ENCODE measurements at places on chromosomes 5 and 9.

GRCh38 chr5:39919876-39920275, 495.1 kb upstream of the DAB2 start:
- no peak for DNase-seq

DNA sequence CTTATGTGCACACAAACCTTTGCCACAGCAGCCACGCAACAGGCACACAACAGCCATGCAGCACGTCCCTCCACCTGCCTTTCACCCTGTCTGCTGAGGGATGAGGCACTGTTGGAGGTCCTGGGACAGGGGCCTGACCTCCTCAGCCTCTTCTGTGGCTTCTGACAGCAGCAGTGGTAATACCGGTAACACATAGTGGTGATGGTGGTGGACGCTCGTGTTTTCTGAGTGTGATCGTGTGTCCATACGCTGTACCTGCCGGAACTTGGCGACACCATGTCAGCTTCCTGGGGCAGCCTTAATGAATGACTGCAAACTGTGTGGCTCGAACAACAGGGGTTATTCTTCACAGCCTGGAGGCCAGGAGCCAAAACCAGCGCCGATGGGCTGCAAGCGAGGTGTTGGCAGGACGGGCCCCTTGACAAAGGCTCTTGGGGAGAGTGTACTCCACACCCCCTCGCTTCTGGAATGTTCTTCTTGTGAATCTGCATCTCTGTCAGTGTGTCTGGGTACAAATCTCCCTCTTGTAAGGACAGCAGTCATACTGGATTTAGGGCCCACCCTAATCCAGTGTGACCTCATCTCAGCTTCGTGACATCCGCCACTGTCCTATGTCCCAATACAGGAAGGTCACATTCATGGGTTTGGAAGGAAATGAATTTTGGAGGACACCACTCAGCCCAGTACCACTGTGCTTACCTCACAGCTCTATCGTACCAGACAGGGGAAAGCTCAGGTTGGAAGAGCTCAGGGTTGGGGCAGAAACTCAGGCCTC, 55.3 kb upstream of the EXOC3 start:
- no peak for DNase-seq

- DNase-seq = no peak
Observed at GRCh38 chr5:73940026-73940425, 314.0 kb downstream of the ARHGEF28 start.

DNA sequence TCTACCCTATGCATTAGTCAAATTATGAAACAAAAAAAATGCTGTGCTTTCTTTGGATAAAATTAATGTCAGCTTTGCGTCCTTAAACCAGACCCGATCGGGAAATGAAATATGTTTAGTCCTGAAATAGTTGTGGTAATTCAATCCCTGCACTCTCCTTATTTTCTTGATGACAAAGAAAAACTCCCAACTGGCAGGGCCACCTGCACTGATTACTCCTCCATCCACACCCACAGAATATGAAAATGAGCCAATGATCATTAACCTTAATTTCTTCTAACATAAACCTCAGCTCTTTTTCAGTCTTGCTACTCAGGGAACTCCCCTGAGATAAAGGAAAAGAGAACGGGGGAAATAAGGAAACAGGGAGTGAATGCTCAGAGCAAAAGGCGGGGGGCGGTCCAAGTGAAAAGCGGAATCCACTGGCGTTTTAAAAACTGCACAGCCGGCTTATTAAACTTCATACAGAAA, 245.3 kb downstream of the BNC2 start:
- DNase-seq = no peak

DNA sequence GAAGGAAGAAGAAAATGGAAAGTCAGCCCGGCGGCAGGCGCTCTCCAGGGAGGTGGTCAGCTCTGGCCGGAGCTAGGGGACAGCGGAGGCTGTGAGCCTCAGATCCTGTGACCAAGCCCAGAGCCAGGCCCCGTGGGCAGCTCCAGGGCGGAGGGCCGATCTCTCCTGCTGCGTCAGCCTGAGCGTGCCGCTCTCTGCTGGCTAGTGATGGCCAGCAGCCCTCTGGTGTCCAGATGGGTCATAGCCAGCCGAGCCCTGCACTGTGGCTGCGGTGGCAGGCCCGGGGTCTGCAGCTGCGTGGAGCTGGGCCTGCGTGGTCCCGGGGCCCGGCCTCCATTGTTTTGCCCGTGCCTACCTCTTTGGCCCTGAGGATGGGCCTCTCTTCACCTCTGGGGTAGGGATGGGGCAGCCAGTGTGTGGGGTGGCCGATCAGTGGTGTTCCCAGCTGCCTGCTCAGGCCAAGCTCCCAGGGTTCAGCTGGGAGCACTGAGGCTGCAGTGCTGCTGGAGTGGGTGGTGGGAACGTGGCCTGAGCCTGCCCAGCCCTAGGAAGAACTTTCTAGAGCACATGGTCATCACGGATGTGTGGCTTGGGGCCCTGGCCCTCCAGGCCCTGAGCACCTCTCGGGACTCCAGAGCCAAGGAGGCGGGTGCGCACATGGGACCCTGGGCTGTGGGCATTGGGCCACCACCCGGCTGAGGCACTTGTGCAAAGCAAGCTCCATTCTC, 17.1 kb upstream of the NRARP start:
- peak; percentile 22 for DNase-seq

DNA sequence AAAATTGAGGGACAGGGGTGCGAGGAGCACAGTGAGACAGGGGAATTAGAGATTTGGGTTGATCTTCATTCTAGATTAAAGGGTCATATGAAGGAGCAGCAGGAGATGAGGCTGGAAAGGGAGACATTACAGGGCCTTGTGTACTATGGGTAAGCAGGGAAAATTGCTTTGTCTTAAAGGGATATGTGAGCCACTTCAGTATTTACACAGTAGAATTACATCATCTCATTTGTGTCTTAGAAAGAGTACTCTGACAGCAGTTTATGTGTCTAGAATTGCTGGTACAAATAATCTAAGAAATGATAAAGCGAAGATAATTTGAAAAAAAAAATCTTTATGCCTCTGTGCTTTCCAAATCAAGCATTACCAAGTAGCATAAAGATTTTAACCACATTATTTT, 287.0 kb upstream of the ARRDC3 start:
- DNase-seq = no peak

GRCh38 chr9:116312221-116312620, 158.6 kb downstream of the PAPPA start:
- DNase-seq = no peak

DNA sequence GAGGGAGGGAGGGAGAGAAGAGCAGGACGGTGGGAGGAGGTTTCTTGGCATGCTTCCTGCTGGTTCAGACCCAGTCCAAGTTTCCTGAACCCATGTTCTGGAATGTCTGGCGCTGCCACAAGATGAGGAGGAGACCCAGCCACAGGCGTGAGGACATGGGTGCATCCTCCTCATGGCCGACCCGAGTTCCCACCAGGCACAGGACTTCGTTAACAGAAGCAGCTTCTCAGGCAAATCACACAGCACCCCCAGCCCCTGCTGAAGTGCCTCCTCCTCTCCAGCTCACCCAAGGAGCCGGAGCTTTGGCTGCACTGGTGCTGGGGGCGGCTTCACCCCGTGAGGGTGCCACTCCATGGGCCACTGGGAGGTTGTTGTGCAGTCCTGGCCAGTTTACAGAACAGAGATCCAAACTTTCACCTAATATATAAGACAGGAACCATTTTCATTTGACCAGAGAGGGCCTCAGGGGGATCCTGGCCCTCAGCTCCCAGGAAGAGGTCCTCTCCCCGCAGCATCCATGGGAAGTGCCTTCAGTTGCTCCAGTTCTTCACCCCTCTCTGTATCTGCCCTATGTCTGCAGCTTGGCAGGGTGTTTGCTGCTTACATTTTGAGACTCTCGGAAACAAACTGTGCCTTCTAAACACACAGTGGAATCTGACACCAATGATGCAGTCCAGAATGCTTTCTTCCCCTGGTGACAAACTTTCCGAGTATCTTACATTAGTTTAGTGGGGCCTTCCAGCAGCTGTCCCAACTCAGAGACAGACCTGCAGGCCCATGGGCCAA, 10.2 kb upstream of the NKD2 start:
- DNase-seq = no peak

DNA sequence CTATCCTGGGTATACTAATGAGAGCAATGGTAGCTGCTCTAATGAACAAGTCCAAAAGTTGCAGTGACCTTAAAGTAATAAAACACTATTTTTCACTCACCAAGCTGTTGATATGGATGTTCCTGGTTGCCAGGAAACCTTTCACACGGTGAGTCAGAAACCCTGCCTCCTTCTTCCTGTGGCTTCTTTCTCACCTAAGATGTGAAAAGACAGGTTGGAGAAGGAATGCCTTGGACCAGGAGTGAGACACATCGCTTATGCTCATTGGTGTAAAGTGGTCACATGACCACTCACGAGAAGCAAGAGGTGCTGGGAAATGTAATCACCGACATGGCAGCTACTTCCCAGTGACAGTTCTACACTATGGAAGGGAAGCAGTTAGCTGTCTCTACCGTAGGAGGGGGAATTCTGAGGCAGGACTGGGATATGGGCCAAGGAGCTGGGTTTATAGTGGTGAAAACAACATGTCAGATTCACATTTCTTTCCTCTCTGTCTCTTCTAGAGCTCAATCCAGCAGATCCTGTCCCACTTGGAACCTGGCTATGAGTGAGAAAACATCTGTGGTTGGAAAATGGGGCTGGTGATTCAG, 320.4 kb upstream of the KLF4 start:
- no peak for DNase-seq
